ENCODE measurements at places on chromosomes 16 and 17.

GRCh38 chr17:54901230-54901822 lies 674 bp downstream of the TOM1L1 start:
- DNase-seq: no peak

DNA sequence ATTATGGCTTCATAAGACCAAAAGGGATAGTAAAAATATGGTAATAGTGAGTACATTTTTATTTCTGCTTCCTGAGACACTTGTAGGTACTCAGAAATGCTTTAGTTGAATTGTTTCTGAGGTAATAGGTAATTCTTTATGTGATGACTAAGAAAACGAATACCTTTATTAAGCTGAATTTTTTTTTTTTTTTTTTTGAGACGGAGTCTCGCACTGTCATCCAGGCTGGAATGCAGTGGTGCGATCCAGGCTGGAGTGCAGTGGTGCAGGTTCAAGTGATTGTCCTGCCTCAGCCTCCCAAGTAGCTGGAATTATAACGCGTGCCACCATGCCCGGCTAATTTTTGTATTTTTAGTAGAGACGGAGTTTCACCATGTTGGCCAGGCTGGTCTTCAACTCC lies 1.9 kb downstream of the RAD51C start:
- no peak for DNase-seq

- DNase-seq: no peak
Observed at GRCh38 chr16:51607201-51607651, 456.2 kb upstream of the SALL1 start.

DNA sequence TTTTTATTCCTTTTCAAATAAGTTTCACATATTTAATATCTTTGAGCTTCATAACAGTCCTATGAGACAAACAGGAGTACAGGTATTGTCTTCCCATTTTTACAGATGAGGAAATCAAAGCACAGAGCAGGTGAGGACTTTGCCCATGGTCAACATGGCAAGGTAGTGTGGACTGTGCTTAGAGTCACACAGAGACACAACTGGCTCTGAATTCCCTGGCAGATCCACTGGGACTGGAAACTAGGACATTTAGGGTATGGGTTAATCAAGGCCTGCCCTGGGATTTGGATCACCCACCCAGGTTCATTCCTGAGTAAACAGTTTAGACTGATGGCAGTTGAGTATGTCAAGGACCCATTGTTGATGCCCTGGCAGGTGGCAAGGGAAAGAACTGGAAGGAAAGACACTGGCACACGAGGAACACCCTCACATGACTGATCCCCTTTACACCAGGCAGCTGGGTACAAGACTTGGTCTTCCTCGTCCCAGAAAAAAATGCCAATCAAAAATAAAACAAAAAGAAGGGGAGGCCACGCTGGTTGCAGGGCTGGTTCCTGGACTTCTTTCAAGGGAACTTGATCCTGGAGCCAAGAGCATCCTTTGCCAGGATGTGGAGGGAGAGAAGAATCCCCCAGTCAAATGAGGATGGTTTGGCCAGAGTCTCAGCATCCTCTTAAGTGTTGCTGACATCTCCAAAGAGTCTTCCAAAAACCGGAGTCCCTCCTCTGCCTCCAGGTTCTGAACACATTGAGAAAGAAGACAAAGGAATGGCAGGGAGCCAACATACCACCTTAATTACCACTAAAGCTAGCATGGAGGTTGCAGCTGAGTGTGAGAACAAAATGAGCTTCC lies 34.9 kb downstream of the CHD9 start:
- DNase-seq: no peak

DNA sequence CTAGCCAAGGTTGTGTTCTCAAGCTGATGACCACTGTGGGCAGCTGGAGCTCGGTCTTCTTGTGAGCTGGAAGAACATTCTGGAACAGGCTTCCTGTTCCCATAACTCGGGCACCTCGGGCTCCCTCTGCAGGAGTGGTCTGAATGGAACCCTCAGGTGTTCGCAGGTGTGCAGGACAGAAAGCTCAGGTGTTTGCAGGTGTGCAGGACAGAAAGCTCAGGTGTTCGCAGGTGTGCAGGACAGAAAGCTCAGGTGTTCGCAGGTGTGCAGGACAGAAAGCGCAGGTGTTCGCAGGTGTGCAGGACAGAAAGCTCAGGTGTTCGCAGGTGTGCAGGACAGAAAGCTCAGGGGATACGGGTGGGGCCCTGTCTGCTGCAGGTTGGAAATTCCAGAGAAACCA lies 109.0 kb upstream of the CACNG5 start:
- no peak for DNase-seq

- DNase-seq: no peak
Observed at GRCh38 chr17:41029633-41030245, at the start of gene KRTAP1-4. TSS of gene KRTAP1-4 (minus strand) at chr17:41030195. CDS start at chr17:41030078, 117 bp downstream.

DNA sequence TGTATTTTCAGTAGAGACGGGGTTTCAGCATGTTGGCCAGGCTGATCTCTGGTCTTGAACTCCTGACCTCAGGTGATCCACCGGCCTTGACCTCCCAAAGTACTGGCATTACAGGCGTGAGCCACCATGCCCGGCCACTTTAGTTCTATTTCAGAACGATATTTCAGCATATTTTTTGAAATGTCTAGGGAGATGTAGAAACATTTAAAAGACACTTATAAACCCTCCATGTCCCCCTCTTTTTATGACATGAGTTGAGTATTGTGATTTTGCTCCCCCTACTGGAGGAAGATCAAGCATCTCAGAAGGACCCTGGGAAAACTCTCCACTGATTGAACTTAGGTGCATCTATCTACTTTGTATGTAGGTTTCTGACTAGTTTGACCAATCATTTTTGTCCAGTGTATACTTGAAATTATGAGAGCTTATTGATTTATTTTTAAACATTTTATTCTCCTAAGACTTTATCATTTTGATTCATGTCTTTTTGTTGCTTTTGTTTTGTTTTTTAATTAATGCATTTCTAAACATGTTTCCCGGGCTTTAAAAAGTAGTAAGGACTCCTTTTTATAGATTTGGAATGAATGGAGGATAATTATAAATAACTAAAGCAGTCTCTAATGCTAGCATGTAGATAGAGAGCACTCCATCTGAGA lies 105.1 kb downstream of the CHD9 start:
- DNase-seq: no peak

GRCh38 chr17:37359682-37360188 lies 16.1 kb upstream of the C17orf78 start:
- DNase-seq: no peak

GRCh38 chr16:81179219-81179618 lies 59.3 kb upstream of the BCO1 start:
- DNase-seq: no peak

DNA sequence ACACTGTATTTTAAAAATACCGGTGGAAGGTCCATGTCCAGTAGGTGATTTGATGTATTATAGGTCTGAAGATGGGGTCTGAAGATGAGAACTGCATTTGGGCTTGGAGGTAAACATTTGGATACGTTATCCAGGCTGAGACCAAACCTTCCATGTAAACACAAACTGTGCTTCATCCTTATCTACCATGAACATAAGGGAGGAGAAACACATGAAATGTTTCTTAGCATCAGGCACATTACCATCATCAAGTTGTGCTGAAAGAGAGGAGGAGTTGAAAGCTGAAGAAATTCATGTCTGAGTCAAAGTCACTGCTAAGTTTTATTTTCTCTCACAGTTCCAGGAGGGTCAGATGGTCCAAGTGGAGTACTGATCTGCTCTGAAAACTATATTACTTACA lies 11.4 kb downstream of the SF3B3 start:
- DNase-seq: no peak

- DNase-seq: no peak
Observed at GRCh38 chr17:13099089-13099735, 81.4 kb upstream of the ELAC2 start.

Measured in activated CD8-positive, alpha-beta memory T cell treated with anti-CD3 and anti-CD28 coated beads, Interleukin-2, amount 50 U/mL, for 4 hours (primary cell).